Activated CD8-positive, alpha-beta memory T cell treated with anti-CD3 and anti-CD28 coated beads, Interleukin-2, amount 50 U/mL, for 48 hours (primary cell): ENCODE measurements at places on chromosomes 16 and 17.

GRCh38 chr16:17063201-17064139 is 407.3 kb downstream of the XYLT1 start:
- DNase-seq, result no peak

DNA sequence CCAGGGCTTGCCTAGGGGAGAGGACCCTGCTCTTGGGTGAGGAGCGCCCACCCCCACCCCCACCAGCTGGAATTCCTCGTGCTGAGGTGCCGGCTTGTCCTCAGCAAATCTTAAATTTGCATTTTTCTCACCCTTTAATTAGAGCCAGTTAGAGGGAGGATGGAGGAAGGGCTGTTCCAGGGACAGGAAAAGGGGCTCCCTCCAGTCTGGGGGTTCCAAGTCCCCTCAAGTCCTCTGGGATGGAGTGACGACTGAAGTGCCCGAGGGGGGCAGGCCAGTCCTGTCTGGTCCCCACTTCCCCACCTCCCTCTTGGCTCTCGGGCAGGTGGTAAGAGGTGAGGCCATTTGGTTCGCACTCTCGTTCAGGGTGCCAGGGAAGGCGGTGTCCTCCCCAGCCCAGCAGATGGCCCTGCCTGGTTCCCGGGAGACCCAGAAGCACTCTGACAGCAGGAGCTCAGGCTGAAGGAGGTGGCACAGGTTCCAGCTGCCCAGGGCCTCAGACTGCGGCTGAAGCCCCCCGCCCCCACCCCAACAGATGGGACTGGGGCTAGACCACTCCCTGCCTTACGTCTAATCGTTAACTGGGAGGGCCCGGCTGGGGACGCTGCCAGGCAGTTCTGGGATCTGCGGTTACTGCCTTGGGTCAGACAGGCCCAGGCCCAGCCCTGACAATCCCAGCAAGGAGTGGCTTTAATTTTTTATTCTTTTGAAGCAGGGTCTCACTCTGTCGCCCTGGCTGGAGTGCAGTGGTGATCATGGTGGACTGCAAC is 2.2 kb downstream of the RAB26 start:
- DNase-seq, result no peak

GRCh38 chr16:73031155-73031866 is 16.6 kb downstream of the ZFHX3 start:
- DNase-seq, result no peak

DNA sequence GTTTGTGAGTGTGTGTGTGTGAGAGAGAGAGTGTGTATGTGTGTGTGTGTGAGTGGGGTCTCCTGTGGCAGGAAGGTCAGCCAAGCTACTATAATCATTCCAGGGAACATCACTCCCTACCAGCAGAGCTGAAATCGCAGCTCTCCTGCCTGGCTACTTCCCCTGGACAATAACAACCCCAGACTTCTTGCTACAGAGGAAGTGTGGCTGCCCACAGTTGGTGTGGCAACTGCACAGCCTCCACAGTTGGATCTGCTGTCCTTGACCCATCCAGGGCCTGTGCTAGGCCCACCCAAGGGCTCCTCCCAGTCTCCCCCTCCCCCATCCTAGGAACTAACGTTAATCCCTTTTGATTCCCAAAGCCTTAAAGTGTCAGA is 1.5 kb downstream of the SLC13A5 start:
- no peak for DNase-seq

DNA sequence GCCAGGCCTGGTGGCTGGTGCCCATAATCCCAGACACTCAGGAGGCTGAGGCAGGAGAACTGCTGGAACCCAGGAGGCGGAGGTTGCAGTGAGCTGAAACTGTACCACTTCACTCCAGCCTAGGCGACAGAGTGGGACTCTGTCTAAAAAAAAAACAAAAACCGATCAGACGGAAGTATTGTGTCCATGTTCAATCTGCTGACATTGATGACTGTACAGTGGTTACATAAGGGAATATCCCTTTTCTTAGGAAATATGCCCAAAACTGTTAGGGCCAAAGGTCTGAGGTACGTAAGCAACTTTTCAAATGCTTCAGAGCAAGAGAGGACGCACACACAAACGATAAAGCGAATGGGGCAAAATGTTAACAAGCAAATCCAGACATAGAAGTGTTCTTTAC is 69.8 kb upstream of the DNAH17 start:
- DNase-seq, result no peak

DNA sequence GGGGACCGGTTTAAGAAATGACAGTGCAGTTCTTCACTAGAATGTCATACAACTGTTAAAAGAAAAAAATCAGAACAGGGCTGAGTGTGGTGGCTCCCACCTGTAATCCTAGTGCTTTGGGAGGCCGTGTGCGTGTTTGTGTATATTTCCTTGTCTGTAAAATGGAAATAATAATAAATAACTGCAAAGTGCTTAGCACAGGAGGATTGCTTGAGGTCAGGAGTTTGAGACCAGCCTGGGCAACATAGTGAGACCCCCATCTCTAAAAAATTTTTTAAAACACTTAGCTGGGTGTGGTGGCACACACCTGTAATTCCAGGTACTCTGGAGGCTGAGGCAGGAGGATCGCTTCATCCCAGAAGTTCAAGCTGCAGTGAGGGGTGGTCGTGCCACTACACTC is 2.5 kb downstream of the ACSM3 start:
- no peak for DNase-seq

- DNase-seq, result no peak
Measured at GRCh38 chr17:41480136-41480535, 815 bp downstream of the KRT35 start.

- no peak for DNase-seq
Measured at GRCh38 chr16:29736112-29736511, 9.7 kb downstream of the C16orf54 start.

GRCh38 chr17:79393358-79394052 is 217.3 kb downstream of the RBFOX3 start:
- peak; percentile 93 for DNase-seq

DNA sequence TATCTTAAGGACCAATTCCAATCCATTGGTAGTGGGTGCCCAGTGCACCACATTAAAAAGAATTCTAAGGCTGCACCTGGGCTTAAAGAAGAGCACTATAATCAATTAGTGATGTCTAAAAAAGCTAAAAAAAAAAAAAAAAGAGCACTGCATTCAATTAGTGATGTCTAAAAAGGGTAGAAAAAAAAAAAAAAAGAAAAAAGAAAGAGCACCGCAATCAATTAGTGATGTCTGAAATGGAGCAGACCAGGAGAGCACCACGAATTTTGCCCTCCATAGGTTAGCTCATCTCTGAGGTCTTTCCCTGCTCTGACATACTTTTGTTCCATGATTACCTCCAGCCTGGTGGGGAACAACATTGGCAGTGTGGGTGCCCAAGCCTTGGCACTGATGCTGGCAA is 18.9 kb upstream of the CYLD start:
- no peak for DNase-seq

- no peak for DNase-seq
Measured at GRCh38 chr16:212999-213398, 16.2 kb downstream of the LUC7L start.
